ENCODE measurements at places on chromosomes 16 and 17.

DNA sequence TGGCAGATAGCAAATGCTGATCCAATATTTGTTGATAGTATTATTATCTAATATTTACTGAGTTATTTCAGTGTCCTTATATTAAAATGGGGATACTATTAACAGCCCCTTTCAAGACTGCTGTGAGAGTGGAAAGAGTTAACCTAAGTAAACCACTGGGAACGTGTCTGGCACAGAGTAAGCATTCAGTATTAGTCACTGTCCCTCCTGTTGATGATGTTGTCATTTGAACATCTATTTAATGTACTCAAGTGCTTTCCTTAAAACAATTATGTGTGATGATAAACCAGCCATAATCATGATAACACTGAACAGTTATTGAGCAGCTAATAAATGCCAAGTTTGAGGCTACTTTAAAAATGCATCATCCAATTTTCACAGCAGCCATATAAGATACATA, 135.7 kb upstream of the XYLT1 start:
- no peak for DNase-seq

GRCh38 chr16:47947723-47948122, 208.1 kb downstream of the ABCC12 start:
- DNase-seq: no peak

- DNase-seq: no peak
Measured at GRCh38 chr16:86651823-86652222, 73.5 kb downstream of the FOXL1 start.

DNA sequence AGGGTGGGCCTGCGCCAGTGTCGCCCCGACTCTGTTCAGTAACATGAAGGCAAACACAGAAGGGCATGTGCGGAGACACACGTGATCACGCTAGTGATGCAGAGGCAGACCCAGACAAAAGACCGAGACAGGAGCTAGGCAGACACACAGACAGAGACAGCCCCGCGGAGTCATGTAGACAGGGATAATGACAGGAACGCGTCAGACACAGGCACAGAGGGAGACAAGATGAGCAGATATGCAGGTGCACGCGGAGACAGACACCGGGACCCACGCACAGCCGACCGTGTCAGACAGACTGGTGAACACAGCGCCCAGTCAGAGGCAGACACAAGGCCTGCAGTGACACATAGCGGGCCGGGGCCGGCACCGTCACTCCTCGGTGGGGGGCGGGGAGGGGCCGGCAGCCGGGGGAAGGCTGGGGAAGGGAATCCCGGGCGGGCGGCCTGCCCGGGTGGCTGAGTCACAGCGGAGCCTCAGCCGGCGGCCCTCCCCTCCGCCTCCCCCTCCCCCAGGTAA, 7.4 kb downstream of the KDM6B start:
- peak; percentile 75 for DNase-seq

GRCh38 chr17:35341411-35341992, 31.9 kb downstream of the SLFN11 start:
- DNase-seq: no peak

- DNase-seq: no peak
Measured at GRCh38 chr17:16061631-16062030, 62.0 kb downstream of the TTC19 start.

DNA sequence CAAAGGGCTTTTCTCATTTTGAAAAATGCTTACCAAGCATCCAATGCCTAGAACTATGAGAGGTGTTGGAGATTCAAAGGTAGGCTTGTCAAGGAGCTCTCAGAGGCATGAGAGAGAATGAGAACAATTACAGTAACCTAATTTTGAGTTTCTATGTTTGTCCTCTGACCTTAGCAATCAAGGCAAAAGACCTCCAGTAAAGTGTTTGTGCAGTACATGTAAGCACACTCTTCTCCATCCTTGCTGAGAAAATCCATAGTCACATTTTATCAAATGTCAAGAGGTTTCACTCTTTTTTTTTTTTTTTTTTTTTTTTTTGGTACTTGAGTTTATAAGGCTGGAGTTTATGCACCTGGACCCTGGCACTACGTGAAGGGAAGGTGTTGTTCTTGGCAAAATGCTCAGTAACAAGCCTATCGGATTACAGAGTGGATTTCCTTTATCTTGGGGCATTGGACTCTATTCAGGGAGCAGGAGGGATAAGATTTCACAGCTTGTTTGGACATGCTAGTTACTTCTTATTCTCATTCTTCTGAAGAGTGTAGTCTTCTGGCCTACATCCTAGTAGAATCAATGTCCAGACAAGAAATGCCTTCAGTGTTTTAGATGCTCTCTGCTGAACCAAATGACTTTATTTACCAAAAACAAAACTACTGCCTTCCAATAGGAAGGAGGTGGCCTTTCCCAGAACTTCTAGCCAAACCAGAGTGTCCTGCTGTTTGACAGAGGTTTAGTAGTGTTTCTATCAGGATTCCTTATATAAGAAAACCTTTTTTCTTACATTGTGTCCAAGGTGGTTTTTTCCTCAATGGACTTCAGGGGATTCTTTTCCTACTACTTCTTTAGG, 21.9 kb downstream of the KCNJ2 start:
- no peak for DNase-seq

All from posterior cingulate gyrus (tissue), 11 donors.